ENCODE measurements at places on chromosomes 1 and 21. TPM values are rescaled to one million over a fixed set of nuclear protein-coding genes. Genes with fewer than 3 reads are reported as not detected.

DNA sequence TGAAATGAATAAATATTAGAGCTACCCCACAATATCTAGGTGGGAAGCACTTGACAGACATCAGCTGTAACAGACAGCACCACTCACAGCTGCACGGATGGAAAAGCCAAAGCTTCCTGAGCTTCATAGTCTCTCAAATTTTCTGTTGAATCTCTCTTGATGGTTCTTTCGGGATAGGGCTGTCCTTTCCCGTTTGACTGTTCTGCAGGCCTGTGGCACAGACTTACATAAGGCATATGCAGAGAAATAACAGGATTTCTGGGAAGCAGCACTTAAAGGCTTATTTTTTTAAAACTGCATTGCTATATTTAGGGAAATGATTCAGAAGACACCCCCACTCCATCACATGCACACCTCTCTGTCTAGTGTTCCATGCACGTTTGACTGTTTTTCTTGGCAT, 77.5 kb downstream of the ZNF648 start:
- no peak for DNase-seq

DNA sequence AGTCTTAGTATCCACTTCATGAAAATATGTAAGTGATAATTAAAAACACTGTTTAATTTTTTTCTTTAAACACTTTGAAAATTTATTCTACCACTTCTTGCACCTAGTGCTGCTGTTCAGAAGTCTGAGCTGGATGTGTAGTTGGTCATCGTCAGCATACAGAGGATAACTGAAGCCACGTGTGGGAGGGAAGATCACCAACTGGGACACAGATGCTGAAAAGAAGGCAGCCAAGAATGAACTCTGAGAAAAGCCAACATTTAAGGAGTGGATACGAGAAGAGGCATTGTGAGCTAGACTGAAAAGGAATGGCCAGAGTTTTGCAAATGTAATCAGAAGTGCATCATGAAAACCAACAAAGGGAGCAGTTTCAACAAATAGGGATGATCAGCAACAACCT, 24.6 kb upstream of the CLCA4 start:
- no peak for DNase-seq

- no peak for DNase-seq
Measured at GRCh38 chr1:207996636-207997035, 85.7 kb upstream of the CD34 start.

DNA sequence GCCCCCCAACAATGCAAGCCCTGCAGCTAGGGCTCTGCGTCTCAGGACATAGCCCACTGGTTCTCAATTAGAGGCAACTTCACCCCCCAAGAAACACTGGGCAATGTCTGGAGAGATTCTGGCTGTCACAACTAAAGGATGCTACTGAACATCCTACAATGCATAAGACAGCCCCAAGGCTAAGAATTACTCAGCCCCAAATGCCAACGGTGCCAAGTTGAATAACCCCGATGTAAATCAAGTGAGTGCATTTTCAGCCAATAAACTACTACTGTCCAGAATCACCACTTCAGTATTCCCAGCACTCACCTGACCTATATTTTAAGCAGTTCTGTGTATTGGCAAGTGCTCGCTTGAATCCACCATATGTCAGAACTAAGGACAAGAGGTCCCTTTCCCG, 6.9 kb downstream of the RIPK4 start:
- DNase-seq: no peak

GRCh38 chr1:162363823-162364222, 12.8 kb downstream of the SPATA46 start:
- no peak for DNase-seq

- no peak for DNase-seq
Measured at GRCh38 chr1:151822404-151822803, 9.2 kb downstream of the RORC start.

DNA sequence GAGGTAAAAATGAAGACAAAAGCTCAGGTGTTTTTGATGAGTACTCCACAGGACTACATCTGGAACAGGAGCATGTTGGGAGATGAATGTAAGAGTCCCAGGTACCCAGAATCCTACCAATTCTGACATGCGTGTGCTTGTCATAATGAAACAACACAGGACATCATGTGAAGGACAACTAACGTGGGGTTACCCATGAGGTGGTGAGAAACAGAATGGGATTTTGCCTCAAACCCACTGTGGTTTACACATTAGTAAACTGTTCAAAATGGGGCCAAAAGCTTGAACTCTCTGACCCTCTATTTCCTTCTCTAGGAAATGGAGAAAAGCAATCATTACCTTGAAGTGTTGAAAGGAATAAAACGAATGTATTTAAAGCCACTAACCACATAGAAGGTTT, 266.2 kb downstream of the RGS7 start:
- no peak for DNase-seq

- DNase-seq: no peak
Measured at GRCh38 chr1:23597635-23598388, 38.5 kb upstream of the ID3 start.

DNA sequence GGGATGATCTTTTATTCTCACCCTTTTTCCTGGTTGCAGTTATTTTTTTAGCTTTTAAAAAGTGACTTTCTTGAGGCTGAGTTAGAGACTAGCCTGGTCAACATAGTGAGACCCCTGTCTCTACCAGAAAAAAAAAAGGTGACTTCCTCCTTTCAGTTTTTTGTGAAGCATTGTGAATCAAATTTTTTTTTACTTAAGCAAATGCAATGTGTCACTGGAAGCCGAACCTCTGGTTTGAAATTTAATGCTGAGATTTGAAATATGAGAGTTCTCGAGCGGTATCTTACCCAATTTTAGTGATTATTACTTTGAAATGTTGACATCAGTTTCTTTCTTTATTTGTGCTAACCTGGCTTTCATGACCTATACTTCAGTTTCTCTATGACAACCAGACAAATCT, 3.6 kb downstream of the CAP1 start:
- no peak for DNase-seq

DNA sequence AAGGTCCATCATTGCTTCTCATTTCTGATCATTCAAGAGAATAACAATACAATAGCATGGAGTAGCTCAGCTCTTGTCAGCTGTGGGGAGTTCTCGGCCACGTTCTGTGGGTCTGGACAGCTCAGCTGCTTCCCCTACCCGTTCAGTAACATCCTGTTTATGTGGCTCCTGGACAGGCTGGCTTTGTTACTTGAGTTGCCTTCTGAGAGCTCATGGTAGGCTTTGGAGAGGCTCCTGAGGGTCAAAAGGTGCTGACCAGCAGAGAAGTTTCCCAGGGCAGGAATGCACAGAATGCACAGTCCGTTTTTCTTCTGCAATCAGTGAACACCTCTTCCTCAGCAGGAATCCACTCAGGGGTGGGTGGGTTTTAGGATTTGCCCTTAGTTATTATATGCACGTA, 36.0 kb downstream of the KAZN start:
- DNase-seq: no peak

- no peak for DNase-seq
Measured at GRCh38 chr1:42348498-42348897, 13.5 kb upstream of the FOXJ3 start.

DNA sequence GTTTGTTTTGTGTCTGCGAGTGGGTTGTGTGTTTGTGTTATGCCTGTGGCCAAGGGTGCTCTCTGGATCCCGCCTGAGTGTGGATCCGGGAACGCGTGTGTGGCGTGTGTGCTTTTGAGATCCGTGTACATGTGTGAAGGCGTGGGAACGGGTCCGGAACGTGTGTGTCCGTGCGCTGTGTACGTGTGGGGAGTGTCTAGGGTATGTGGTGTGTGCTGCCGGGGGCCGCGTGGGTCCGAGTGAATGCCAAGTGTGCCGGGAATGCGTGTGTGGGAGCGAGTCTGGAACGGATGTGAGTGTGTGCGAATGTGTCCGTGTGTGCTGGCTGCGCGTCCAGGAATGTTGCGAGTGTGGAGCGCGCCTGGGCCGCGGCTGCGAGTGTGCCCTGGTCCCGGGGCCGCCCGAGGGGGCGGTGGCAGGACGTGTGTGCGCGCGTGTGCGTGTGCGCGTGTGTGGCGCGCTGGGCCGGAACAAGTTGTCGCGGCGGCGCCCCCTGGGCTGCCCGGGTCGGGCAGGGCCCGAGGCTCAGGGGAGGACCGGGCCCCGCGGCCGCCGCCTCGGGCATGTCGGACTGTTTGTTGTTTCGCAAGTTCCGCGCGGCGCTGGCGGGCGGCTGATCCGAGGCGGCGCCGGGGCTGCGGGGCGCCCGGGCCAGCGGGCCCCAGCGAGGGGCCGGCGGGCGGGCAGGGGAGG, 953 bp downstream of the PTPRU start:
- peak; percentile 78 for DNase-seq

GRCh38 chr1:96464066-96464465, 257.5 kb upstream of the PTBP2 start:
- no peak for DNase-seq

DNA sequence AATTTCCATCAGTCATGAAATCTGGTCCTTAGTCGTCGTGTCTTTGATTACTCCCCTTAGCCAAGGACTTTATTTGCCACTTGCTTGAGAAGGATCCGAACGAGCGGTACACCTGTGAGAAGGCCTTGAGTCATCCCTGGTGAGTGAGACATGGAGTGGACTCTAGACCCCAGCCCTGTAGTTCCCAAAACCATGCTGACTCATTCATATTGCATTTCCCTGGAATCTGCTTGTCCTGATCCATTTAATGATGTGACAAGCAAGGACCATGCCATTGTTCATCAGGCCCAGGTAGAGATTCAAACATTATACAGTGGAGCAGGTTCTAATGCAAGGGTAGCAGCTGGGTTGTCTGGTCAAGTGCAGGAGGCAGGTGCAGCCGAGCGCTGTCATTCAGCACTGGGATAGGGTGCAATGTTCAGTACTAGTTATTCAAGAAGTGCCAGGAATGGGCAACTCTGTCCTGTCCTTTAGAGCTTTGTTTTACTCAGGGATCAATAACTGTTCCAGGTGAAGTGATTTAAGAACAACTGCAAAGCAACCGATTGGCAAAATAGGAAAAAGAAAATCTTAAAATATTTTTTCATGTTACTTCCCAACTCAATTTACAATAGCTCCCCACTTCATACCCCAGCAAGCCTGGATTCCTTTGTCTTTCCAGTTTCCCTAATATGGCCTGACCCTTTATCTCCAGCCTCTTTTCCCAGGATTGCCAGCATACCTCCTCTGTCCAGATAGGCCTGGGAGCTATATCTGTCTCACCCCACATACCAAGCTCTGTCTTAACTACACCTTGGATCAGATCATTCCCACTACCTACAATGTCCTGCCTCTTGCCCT, 26.5 kb downstream of the CAMK1G start:
- DNase-seq: no peak

DNA sequence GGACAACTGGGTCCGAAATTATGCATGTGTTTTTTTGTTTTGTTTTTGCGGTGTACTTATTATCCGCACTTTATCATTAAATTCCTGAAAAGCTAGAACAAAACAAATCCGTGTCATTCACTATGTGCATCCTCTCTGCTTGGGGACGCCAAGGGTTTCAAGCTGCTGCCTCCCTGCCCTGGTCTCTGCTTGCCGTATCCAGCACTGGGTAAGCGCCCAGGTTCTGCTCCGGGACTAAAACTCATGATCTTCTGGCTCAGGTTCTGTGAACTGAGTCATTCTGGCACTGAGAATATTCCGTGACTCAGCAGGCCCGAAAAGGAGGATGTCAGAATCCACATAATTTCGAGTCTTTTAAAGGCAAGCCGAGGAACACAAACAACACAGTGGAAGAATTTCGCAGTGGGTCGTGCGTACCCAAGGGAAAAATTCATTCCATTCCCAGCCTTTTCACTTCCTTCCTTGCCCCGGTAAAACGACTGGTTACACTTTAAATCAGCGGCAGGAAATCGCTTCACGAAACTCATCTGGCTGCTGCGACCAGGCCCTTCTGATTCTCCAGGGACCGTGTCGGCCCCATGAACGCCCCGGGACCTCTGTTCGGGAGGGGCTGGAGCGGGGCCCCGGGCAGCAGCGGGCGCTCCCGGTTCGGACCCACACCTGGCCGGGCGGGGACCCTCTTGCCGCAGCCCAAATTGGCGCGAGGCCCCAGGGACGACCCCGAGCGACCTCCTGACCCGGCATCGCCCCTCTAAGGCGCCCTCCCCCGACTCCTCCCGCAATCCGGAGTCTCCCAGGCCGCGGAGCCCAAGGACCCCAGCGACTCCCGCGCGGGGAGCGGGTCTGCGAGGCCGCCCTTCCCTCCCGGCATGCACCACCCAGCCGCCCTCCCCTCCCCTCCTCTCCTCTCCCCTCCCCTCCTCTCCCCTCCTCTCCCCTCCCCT, 746 bp upstream of the LAMC1 start:
- peak; percentile 87 for DNase-seq

DNA sequence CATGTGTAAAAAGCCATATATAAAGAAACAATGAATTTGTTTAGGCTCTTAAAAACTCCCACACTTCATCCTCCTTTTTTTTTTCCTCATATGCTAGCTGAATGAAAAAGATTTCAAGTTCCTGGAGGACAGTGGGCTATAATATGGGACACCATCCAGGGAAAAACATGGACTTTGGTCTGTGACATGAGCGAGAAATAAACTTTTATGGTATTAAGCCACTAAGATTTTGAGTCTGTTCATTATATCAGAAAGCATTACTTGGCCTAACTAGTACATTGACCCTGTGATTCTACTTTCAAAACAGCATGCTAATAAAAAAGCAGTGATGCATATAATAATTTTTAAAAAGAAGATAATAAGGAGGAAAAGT, 392.3 kb upstream of the CAMK1G start:
- no peak for DNase-seq

DNA sequence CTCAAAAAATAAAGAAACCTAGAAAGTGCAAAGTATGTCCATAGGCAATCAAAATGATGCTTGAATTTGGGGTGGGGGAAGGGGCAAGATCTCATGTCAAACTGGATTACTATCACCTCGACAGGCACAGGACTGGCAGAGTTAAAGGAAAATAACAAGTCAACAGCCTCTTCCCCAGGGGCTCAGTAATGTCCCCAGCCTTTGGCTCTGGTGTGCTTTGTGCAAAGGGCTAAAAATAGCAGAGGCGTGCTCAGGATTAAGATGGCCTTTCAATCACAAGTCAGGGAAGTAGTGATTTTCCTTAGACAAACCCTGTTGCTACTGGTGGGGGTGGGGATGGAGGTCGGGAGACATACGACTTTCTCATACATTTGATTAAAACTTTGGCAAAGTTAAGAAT, 63.5 kb upstream of the OLIG2 start:
- DNase-seq: no peak

- DNase-seq: no peak
Measured at GRCh38 chr1:19644681-19645410, 735 bp downstream of the NBL1 start.

FMO2 gene
- total RNA-seq: 0.60 TPM

ZNF496 gene
- 24.3 TPM for total RNA-seq

TFAP2E gene
- total RNA-seq: 1.3 TPM

COL18A1 gene
- total RNA-seq: 150 TPM

TDRD10 gene
- total RNA-seq: not detected

FHAD1 gene
- total RNA-seq: 3.8 TPM

PRKAA2 gene
- total RNA-seq: 6.4 TPM

Data from type B pancreatic cell (in vitro differentiated cells).